ENCODE measurements at places on chromosomes 3 and 15. TPM values are rescaled to one million over a fixed set of nuclear protein-coding genes. Genes with fewer than 3 reads are reported as not detected.

DNA sequence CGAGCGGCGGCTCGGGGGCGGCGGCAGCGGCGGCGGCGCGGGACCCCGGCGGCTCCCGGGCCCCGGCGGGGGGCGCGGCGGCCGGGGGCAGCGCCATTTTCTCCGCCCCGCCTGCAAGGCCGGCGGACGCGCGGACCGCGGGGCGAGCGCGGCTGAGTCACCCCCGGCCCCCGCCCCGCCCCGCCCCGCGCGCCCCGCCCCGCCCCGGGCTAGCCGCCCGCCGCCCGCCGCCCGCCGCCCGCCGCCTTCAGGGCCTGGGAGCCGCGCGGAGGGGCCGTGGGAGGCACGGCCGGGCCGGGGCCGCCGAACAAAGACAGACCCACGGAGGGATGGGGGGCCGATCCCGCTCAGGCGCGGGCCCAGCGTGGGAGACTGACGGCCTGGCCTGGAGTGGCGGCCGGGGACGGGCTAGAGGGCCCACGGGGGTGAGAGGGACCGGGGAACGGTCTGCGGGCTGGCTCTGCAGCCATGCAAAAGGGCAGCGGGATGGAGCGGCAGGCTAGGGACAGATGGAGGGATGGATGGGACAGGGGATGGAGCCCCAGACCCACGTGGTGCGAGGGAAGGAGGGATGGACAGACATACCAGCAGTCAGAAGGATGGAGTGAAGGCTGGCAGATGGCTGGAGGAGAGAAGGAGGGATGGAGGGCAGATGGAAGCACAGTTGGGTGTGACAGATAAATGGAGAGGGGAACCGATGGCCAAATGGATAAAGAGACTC lies at the start of gene EIF4E3:
Gene EIF4E3, minus strand, starts transcription at position 132 of the 721 bp plus-strand sequence. Its CDS starts 35 bp downstream, at position 97.
- peak; percentile 66 for DNase-seq

DNA sequence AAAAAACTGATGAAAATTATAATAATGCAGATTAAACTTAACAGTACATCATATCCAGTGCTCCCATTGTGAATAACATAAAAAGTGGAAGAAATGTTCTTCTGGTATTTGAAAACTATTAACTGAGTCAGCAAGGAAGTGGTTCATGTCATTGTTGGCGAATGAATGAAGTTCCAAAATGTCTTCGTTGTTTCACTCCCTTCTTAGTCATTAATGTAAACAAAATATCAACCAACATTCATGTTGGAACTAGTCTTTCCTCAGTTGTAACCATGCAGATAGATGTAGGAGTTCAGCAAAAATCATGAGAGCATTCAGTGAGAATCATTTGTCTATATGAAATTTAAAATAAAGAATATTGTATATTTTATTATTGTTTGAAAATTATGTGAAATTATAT lies 44.1 kb upstream of the ICE2 start:
- no peak for DNase-seq

GRCh38 chr3:149489060-149489690 lies 14.7 kb downstream of the TM4SF4 start:
- DNase-seq = no peak

DNA sequence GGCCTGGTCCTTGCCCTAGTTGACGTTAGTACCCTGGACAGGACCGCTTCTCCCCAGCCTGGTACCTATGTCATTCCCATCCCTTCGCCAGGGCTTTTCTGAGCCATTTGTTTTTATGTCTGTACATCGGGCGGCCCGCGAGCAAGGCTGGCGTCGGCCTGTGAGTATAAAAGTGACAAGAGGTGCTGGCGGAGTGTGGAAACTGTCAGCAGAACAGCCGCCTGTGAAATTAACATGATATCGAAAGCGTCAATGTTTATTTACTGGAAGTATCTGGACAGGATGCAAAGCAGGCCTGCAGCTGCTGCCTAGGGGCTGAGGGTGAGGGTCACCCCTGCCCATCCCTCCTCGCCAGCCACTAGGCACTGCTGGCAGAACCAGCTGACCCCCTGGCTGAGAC lies 33.4 kb downstream of the LINGO1 start:
- no peak for DNase-seq

GRCh38 chr3:184724699-184725098 lies 12.8 kb upstream of the MAGEF1 start:
- DNase-seq = peak; percentile 25

GRCh38 chr3:32285891-32286290 lies 47.4 kb downstream of the CMTM8 start:
- peak; percentile 27 for DNase-seq

GRCh38 chr15:92092289-92093105 lies 239.0 kb downstream of the SLCO3A1 start:
- DNase-seq = no peak

- DNase-seq = no peak
These were observed 371.4 kb downstream of the SOX2 start for GRCh38 chr3:182083112-182083511.

DNA sequence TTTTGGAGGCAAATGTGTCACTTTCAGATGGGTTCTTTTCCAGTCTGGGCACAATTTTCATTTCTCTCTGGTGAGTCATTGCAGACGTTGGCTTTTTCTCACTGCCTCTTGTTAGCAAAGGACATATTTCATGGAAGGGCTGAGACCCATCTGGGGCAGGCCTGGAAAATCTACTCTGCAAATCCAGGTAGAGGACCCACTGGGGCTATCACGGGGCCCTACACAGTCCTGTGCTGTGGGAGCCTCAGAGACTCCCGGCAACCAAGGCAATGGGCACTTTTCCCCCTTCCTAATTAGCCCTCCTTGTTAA lies 58.0 kb downstream of the HRH1 start:
- no peak for DNase-seq

GRCh38 chr15:101614761-101615160 lies 37.4 kb downstream of the TM2D3 start:
- DNase-seq = peak; percentile 31

DNA sequence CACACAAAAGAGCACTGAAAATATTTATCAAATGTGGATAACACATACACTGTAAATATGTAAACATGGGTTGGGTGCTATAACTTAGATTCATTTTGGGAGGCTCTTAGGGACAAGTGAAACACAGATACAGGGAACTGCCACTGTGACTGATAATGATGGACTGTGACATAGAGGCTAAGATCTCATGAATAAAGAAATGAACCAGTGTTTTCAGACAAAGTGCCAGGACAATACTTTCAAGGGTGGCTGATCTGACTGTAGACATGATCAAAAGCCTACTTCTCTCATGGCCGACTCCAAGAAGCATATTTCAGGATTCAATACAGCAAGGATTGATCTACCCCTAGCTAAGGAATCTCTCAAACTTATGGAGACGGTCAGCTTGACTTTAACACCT lies 353.8 kb downstream of the FGF12 start:
- DNase-seq = no peak

GRCh38 chr3:172679599-172679998 lies 31.3 kb downstream of the NCEH1 start:
- DNase-seq = no peak

GRCh38 chr3:2543247-2543646 lies 444.6 kb downstream of the CNTN4 start:
- DNase-seq = no peak

Gene ROBO1
- polyA plus RNA-seq = 77.2 TPM

Gene CPNE9
- polyA plus RNA-seq = not detected

Gene COX17
- 77.2 TPM for polyA plus RNA-seq

Gene CD86
- 2.7 TPM for polyA plus RNA-seq

Gene CCR9
- polyA plus RNA-seq = not detected

Gene ACKR4
- 0.28 TPM for polyA plus RNA-seq

Gene ANKRD34C
- not detected for polyA plus RNA-seq

All from muscle of leg (tissue), 16 donors.